Stimulated activated CD4-positive, alpha-beta T cell treated with anti-CD3 and anti-CD28 coated beads, Interleukin-1b, Interleukin-23, amount 100 ng/mL, for 48 hours (primary cell): ENCODE measurements at places on chromosomes 12 and 14.

GRCh38 chr12:71139153-71139735 is 18.6 kb downstream of the TSPAN8 start:
- DNase-seq: no peak

GRCh38 chr14:69090187-69090789 is 62.6 kb downstream of the DCAF5 start:
- peak; percentile 16 for DNase-seq

- peak; percentile 40 for DNase-seq
Measured at GRCh38 chr12:4855121-4855924, 54.4 kb upstream of the KCNA1 start.

DNA sequence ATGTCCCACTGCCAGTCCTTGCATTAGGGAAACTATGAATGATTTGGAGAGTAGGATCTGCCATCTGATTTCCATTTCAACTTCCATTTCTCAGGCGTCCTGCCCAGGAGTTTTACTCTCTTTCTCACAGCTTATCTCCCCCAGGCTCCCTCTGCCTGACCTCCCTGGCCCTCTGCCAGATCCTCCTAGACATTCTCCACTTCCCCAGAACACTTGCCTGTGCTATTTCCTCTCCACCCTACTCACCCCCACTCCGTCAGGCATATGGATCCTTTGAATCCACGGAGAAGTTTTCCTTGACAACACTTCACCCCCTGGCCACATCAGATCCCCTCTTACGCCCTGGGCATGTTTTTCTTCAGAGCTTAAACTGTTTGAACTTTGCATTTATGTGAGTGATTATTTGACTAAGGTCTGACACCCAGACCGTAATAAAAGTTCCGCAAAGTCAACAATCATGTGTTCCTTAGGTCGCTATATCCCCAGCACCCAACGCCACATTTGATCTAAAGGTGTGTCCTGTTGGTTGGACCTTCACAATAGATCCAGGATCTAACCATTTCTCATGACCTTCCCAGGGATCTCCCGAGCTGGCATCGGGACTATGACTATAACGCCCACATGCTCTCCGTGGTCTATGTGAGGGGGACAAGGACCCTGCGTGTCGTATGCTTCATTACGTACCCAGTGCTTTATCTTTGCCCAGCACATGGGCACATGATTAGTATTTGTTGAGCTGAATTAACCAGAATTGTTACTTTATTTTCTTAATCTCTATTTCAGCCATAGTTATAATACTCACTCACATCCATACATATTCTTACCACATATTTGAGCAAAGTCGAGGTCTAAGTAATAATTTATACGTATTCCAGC is 255.8 kb upstream of the FOXN3 start:
- no peak for DNase-seq

DNA sequence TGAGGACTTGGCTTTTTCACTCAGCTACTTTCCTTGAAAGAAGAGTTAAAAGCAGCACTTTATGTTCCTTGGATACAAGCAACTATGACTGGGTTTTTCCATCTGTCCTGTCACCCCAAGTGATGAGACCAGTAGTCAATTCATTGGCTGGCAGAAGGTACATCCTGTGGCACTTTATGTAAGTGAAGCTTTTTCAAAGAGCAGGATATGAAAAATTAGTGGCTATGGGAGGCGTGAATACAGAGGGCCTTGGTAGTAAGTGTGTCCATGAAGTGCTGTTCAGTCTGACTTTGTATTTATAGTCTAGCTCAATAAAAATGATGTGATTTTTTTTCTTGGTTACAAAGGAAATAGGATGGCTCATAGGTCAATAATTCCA is 68.8 kb downstream of the DRAM1 start:
- DNase-seq: no peak

DNA sequence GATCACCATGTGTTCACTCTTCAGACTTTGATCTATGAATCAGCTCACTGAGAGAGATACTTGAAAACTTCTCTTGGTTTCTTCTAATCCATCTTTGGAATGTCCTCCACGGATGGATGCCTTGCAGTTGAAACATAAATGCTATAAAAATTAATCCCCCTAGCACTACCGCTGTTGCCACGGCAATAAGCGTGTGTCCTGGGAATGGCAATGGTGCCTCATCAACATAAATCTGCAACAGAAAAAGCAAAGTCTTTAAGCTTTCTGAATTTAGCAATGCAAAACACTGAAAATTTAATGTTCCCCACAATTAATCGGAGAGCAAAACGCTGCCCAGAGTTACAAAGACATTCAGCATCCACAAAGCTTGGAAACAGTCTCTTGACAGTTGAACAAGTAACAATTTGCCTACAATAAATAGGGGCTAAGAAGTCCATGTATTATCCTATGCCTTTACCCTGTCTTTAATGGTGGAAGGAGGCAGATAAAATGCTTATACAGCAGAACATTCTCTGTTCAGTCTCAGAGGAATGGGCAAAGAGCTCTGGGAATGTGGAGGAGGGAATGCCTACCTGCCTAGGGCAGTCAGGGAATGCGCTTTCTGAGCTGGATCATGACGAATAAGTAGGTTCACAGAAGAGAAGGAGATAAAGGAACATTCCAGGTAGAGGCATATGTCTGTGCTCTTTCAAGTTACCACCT is 70.9 kb upstream of the PPP4R3A start:
- no peak for DNase-seq

DNA sequence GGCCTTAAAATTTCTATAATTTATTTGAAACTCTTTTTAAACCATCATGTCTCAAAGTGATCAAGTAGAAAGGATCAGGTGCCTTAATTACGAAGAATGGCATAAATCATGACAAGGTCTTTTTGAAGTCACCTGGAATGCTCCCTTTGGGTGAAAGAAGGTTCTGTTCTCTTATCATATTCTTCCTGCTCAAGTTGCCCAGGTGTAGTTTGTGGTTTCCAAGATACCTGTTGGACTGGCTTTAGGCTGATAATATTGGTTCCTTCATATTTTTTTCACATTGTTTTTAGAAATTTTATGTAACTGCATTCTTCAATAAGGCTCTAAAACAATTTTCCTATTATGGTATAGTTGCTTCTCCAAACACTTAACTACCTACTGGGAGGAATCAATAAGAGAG is 29.2 kb downstream of the RASSF3 start:
- no peak for DNase-seq

- no peak for DNase-seq
Measured at GRCh38 chr14:79668951-79669350, 542.4 kb downstream of the DIO2 start.

GRCh38 chr14:23694949-23695663 is 58.9 kb downstream of the DHRS2 start:
- DNase-seq: no peak

DNA sequence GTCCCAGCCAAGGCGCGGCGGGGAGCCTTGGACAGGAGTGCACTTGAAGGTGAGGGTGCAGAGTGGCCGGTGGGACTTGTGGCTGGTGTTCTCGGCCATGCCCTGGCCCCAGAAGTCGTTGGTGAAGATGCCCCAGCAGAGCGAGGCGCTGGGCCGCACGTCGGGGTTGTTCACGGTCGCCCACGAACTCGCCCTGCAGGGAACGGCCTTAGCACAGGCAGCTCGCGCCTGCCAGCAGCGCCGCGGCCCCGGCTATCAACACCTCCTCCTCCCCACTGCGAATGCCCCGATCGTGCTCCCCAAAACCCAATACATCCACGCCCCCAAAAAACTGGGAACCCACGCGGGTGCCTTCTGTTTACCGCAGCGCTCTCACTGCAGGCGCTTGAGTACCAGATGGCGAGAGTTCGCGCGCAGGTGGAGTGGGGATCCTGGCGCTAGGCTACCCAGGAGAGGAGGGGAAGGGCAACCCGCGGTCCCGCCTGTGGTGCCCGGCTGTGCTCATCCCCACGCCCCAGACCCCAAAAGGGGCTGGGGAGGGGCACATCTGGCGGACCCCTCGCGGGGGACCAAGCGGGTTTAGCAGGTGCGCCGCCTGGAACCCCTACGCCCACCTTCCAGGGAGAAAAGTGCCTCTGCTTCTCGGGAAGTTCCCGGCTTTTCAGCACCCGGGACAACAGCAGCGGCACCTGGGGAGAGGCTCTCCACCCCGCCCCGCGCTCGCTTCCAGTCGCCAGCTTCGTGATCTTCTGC is 386.3 kb upstream of the TMTC1 start:
- no peak for DNase-seq

DNA sequence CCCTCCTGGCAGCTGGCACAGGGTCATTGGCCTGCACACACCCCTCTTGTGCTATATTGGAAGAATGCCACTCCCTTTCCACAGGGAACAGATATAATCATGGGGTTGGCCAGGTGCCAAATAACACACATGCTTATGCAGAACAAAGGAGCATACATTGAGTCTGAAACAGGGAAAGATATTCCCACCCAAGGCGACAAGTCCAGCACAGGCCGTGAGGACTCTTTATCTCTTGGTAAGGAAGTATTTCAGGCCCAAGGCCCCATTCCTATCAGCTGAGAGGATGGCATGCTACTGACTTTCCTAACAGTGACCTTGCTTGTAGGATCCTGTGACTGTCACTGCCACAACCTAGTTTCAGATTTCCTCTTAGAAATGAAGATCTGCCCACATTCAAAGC is 59.0 kb upstream of the STXBP6 start:
- no peak for DNase-seq

DNA sequence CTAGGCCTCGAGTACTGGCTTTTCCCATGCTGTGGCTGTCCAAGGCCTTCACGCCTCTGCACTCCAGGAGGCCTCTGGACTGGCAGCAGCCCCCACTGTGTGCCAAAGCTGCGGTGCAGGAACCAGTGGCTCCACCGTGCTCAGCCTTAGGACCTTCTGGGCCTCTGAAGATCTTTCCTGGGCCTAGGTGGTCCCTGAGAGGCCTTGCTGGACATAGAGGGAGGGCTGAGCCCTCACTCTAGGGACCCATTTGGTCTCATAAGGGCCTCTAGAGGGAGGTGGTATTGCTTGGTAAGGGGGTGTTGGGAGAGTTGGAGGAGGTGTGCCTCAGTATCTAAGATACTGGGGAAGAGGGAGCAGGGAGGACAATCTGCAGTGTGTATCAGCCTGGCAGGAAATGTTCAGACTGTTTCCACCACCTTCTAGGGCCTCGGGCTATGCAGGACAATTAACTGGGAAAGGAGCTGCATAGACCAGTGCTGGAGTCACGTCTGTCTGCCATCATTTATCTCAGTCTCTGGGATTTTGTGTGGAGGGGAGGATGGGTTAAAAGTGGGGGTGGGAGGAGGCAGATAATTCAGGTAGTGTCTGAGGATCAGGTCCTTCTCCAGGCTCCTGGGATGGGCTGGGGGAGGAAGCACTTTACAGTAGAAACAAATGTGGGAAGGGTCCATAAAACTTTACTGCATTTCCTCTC is 2.9 kb downstream of the HOXC5 start:
- DNase-seq: no peak

DNA sequence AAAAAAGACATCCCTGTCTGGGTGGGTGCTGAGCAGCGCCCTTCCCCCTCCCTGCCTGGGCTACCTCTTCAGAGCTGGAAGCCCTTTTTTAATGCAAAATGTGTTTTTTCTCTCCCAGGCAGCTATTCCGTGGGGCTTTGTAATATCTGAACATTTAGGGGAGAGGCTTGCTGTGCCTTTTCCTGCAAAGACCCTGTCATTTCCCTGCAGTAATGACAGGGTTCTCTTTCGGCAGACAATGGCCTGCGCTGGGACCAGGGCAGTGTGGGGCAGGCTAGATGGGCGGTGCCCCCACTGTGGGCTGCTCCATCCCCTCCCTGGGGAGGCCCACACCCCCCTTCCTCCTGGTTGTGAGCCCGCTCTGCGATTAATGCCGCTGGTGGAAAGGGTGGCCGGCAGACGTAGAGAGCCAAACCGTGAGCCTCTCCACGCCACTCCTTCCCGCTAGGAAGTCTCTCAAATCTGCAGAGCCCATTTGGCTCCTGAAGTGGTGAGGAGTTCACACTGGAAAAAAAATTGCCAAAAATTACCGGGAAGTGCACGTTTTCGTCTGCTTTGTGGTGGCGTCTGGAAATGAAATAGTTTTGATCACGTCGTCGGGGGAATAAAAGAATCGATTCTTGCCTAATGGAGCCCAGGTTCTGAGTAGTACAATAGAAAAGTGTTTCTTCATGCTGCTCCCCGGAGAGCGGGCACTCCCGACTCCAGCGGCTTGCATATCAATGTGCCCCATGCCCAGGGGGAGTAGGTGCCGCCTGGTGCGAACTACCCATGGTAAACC is 31.5 kb downstream of the KIF26A start:
- DNase-seq: no peak

DNA sequence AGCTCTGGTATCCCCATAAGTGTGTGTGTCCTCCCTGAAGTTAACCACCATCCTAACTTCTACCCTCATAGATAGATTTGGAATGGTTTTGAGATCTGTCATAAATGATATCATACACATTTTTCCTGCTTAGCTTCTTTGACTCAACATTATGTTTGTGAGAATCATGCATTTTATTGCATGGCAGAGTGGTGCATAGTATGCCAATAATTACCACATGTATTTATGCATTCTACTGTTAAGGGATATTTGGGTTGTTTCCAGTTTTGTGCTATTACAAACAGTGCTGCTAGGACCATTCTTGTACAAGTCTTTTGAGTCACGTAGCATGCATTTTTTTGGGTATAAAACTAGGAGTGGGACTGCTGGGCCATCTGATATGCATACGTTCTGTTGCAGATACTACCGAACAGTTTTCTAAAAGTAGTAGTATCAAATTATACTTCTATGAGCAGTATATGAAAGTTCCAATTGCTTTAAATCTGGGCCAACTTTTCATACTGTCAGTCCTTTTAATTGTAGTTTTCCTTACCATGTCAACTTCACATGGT is 13.4 kb downstream of the GRIP1 start:
- no peak for DNase-seq

GRCh38 chr14:90791486-90791885 is 24.7 kb downstream of the TTC7B start:
- no peak for DNase-seq

DNA sequence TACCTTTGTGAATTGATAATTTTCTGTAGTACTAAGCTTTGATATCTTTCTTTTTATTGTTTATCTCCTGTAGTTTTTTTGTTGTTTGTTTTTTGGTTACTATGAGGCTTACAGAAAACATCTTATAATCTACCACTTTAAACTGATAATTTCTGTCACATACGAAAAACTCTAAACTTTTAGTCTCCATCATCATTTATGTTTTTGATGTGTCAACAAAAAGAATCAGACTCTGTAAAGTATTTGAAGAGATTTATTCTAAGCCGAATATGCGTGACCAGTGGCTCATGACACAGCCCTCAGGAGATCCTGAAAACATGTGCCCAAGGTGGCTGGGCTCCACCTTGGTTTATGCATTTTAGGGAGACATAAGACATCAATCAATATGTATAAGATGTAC is 167.1 kb upstream of the ARHGAP5 start:
- DNase-seq: no peak

- no peak for DNase-seq
Measured at GRCh38 chr14:73465823-73466532, 7.6 kb upstream of the NUMB start.

- DNase-seq: no peak
Measured at GRCh38 chr14:102633906-102634595, 41.6 kb downstream of the RCOR1 start.

- DNase-seq: peak; percentile 32
Measured at GRCh38 chr12:124036657-124037109, 63.7 kb downstream of the ZNF664 start.

DNA sequence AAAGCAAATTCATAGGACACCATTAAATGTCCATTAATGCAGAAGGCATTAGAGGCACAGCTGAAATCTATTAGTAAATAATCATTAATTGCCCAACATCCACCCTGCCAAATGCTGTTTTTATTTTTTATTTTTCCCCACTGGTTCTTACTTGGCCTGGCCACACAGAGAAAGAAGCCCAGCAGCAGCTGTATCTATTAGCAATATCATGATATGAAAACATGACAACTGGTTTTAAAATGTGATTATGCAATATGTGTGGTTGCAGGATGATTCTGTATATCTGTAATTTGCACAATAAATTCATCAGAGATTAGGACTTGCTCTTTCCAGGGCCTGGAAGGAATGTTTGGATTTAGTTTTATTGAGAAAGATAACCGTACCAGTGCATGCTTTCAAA is 44.9 kb downstream of the SIX6 start:
- DNase-seq: no peak
